ENCODE measurements at places on chromosomes 1 and 21.

DNA sequence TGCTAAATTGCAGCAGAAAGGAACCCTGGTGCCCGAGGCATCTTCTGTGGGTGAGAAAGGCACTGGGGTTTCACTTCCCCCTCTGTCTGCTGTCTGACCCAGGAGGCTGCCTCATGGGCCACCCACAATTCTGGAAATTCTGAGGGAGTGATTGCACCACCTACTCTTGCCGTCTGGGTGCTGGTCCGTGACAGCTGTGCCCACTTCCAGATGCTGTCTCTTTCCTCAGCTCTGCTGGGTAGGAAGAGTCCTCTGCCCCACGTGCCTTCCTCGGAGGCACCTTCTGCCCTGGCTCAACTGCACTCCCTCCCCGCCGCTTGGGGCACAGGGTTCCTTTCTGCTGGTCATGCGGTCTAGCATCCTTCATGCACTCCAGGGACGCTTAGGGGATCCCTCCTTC is 96.3 kb downstream of the ARHGEF10L start:
- DNase-seq: no peak

- DNase-seq: peak; percentile 69
These were observed 13.4 kb downstream of the LAPTM5 start for GRCh38 chr1:30744060-30744756.

GRCh38 chr1:15504436-15504835 is 19.6 kb downstream of the CASP9 start:
- DNase-seq: no peak

- DNase-seq: no peak
These were observed 25.7 kb downstream of the LDLRAD1 start for GRCh38 chr1:53992085-53992874.

DNA sequence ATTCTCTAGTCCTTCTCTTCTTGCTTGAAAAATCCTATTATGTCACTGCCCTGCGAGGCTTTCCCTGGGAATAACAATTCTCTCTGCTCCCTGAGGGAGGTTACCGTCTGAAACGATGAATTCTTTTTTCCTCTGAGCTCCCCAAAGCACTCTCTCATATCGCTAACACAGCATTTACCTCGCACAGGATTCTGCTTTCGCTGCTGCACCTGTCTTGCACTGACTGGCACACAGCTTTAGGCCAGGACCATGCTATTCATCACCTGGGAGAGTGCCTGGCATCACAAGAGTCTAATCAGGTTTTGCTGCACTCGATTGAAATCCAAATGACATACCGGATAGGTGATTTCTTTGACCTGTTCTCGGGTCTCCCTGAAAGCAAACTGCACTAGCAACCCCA is 52.8 kb upstream of the GNG4 start:
- no peak for DNase-seq

GRCh38 chr1:226125831-226126230 is 60.7 kb downstream of the ACBD3 start:
- DNase-seq: no peak

- no peak for DNase-seq
These were observed 115.8 kb downstream of the TBX19 start for GRCh38 chr1:168396508-168396907.
